ENCODE measurements at places on chromosomes 5 and 9.

- DNase-seq = no peak
Measured at GRCh38 chr5:884345-885126, 8.1 kb downstream of the BRD9 start.

DNA sequence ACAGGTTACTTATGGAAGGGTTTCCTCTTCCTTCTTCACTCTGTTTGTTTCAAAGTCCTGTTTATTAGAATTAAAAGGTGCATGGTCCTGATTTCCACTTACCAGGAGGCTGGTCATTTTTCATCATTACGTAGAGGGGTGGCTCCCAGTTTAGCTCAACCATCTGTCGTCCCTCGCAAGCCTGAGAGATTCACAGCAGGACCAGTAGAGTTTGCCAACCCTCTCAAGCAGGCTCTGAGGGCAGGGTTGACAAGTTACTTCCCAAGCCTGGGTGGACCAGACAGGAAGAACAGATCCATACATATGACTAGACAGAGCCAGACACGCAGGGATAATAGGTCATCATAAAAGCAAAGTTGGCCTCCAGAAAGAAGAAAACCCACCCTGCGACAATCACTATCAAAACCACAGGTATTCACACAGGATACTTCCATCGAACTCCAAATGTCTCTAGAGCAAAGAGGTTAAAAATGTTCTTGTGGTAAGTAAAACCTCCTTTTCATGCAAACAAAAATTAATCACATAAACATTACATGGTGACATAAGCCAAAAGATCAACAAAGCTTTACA, 151.9 kb downstream of the ELAVL2 start:
- no peak for DNase-seq

- DNase-seq = no peak
Measured at GRCh38 chr5:8577792-8578191, 708.8 kb downstream of the MTRR start.

DNA sequence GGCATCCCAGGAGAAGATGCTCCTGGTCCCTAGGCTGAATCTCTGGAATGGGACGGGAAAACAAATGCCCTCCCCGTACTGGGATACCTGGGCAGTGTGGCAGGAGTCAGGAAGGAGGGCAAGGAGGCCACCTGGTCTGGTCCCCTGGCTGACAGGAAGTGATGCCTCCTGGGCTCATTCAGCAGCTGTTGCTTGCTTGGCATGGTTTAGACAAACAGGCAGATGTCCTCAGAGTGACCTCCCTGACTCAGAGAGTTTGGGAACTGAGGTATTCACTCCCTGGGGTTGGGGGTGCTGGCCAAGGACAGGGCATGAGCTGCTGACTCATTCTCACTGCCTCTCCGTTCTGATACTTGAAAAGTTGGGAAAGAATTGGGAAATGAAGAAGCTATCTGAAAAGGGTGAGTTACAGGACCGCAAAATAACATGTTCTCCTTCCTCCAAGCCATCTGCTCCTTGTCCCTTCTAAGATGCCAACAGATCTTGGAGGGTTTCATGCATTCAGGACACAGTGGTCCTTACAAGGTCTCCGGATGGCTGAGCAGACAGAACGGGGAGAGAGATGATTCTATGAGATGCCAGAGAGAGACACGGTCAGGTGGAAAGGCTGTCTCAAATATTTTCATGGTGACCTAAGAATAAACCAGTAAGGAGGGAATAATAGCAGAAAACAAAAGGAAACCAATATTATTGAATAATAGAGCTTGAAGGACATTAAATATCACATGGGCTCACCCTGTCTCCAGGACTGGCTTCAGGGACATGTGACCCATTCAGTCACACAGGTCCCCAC, 534.5 kb downstream of the BNC2 start:
- no peak for DNase-seq

GRCh38 chr9:12718482-12719026, 25.4 kb downstream of the TYRP1 start:
- DNase-seq = no peak

GRCh38 chr5:148748702-148749392, 77.6 kb upstream of the ADRB2 start:
- DNase-seq = no peak

GRCh38 chr5:22539762-22540161, 313.4 kb downstream of the CDH12 start:
- DNase-seq = no peak

Data from DND-41 (cell line).